Stimulated activated CD8-positive, alpha-beta memory T cell treated with anti-CD3 and anti-CD28 coated beads, Interleukin-4, amount 100 ng/mL, for 4 hours (primary cell): ENCODE measurements at places on chromosomes 4 and X.

DNA sequence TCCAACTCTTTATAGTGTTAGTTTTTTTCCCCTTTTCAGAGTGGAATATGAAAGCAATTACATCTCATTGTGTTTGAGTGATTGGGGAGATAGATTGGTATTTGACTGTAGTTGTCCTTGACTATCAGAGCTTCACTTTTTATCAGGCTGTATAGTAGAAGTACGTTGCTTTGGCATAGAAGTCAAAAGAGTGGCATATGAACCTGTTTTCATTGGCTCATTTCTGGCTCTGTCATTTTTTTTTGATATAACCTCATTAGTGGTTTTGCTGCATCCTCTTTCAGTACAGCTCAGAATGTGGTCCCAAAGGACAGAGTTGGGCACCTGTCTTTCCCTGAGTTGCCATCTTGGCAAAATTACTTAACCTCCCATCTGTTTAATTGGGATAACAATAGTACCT, 1.4 kb downstream of the TMA16 start:
- DNase-seq: no peak

GRCh38 chrX:31228909-31229308, 157.1 kb upstream of the FTHL17 start:
- no peak for DNase-seq

DNA sequence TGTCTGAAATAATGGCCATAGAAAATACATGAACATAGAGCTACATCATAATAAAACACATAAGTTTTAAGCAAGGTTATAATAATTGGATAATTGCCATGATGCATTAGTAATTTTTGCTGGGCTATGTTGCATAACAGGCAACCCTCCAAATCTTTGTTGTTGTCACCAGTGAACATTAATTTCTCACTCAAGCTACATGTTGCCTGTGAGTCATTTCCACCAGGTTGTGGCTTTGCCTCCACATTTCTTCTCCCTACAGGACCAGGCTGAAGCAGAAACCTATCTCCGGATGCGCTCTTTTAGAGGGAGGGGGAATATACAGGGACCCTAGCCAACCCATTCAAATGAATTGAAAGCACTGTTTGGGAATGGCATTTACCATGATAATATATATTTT, 347.7 kb downstream of the GABRG1 start:
- no peak for DNase-seq

- DNase-seq: no peak
These were observed 1397.5 kb downstream of the PCDH7 start for GRCh38 chr4:32117693-32118092.

GRCh38 chrX:69493193-69493592, 10.9 kb upstream of the NALF2 start:
- peak; percentile 1 for DNase-seq

GRCh38 chr4:110532901-110533589, 57.1 kb downstream of the ENPEP start:
- DNase-seq: no peak

DNA sequence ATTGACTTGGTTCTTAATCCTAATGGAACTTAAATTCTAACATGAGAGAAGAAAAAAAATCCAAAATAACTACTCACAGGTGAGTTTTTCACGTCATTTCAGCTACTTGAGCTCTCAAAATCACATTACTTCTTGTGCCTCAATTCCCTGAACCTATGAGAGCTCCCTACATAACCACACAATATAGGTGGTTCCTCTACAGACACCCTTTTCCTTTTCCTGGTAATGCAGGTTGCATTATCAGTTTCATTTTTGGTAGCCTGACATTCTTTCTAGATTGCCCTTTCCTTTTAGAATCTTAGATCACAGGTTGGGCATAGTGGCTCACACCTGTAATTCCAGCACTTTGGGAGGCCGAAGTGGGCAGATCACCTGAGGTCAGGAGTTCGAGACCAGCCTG, 4.3 kb downstream of the GPR34 start:
- no peak for DNase-seq

- DNase-seq: no peak
These were observed 80.0 kb upstream of the DDX60 start for GRCh38 chr4:168398589-168398988.
